Fibroblast of skin of right quadriceps (primary cell): ENCODE measurements at places on chromosomes 6 and 20.

- no peak for DNase-seq
These were observed 659.4 kb downstream of the RFPL4B start for GRCh38 chr6:113006494-113006893.

DNA sequence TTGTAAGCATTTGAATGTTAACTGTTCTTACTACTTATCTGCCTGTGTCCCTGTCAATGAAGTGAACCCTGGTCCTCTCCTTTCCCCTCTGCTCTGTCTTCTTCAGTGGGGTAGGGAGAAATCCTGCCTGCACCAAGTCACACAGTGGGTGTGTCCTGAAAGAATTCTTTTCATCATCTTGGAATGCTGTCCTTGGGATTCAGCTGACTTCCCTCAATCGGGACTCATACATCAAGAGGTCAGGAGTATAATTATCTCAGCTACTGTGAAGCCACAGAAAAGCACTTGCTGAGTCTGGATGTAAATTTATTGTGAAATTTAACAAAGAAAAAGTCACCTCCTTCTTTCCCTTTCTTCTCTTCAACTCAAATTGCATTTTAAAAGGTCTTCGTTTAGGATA, 328.5 kb downstream of the SOX4 start:
- DNase-seq: peak; percentile 65

- DNase-seq: no peak
These were observed 63.0 kb upstream of the RBM24 start for GRCh38 chr6:17218023-17218748.

GRCh38 chr6:4509506-4509905, 266.7 kb upstream of the CDYL start:
- no peak for DNase-seq

- no peak for DNase-seq
These were observed 90.5 kb upstream of the LY86 start for GRCh38 chr6:6497976-6498375.

- no peak for DNase-seq
These were observed 36.8 kb upstream of the FOXC1 start for GRCh38 chr6:1572892-1573291.

DNA sequence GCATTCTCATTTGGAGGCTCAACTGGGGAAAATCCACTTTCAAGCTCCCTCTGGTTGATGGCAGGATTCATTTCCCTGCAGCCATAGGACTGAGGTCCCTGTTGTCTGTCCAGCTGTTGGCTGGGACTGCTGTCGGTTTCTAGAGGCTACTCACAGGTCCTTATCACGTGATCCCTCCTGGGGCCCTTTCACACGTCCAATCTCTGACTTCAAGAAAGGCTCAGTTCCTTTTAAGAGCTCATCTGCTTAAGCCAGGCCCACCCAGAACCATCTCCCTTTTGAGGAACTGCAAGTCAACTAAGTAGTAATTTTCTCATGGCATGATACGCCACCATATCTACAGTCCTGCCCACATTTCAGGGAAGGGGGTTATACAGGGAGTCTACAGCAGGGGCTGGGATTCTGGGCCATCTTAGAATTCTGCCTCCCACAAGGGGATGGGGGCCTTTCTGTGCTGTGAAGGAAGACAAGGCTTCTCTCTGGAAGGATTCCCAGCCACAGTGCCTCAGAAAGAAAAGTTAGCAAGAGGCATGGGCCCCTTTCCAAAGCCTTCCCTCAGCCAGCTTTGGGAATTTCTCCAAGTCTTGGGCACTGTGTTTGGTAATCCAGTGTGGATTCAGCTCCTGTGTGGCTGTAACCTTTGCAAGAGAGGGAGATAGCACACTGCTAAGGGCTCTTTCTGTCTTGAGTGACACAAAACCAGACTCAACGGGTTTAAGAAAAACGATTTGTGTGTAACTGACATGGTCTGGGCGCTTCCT, 66.4 kb downstream of the CTCFL start:
- no peak for DNase-seq

GRCh38 chr6:156791320-156791850, 14.2 kb downstream of the ARID1B start:
- DNase-seq: peak; percentile 67

DNA sequence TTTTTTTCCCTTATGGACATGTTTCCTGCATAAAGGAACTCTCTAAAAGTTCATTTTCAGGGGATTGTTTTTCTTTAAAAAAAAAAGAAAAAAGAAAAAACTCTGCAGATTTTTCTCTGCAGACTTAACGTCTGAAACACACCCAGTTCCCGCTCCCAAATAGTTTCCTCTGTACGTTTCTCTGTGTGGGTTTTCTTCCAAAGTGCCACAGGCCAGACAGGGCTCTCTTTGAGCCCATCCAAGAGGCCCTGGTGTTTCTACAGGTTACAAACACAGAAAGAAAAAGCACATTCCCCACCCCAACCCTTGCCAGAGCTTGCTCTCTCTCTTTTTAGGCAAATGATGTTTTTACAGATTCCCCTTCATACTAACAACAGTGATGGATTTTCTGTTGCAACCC, 258.6 kb downstream of the FNDC1 start:
- DNase-seq: no peak

DNA sequence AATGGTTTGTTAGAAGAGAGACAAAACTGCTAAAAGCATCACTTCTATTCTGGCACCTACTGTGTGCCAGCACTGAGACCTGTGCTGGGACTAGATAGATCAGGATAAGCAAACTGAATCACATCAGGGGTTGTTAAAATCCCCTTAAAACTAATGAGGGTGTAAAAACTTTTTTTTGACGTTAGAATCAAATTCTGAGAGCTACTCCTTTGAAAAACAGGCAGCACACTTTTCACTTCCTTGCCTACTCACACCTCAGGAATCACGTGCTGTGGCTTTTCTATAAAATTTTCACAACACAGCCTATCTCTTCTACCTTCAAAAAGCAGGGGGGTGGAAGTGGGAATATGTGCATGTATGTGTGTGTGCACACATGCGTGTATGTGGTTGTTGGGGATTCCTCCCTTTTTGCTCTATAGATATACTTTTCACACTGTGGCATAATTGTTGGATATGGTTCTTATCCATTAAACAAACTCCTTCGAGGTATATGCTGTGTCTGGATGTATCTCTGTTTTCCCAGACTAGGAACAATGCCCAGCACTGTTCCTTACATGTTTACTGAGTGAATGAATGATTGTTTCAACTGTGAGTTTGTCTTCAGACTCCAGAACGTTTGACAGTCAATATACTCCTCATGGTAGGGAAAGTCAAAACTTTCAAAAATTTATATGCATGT, 105.4 kb downstream of the FYN start:
- no peak for DNase-seq

DNA sequence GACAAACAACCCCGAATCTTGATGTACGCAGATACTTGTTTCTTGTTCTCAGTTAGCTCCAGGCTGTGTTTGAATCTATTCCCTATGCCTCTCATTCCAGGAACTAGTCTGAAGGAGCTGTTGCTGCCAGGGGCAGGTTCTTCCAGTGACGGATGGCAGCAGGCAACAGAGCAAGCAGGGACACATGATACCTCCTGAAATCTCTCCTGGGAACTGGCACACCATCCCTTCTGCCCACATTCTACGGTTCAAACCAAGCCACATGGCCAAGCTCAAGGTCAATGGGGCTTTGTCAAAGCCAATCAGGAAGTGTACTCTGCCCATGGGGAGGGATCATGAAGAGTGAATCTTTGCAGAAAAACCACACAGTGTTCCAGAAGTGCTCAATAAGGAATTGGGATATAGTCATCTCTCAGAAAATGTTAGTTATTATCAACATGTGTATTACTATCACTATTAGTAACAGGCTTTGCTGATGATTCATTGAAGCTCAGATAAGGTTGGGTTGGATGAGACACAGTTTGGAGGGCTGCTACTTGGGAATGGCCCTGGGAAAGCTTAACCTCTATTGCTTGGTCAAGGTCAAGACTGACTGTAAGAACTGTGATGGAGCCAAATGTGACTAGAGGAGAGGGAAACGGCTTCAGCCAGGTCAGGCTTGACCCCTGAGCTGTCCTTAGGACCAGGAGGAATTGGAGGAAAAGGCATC, 454.9 kb downstream of the PTPRT start:
- DNase-seq: no peak
